NCI-H1048 (cell line): ENCODE measurements at places on chromosomes 2 and 18.

DNA sequence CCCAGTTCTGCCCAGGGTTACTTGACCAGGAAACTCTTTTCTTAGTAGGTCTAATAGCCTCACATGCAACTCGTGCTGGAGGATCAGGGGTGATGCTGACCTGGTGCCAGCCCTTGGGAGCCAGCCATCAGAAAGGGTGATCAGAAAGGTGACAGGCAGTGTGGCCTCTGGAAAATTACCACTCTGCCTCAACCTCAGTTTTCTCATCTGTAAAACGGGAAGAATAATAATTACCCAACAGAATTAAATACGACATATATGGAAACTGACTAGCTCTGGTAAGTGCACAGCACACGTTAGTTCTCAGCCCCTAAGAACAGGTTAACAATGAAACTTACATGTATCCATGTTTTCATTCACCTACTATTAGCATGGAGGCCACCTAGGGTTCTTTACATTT is 157.6 kb downstream of the EN1 start:
- no peak for DNase-seq

GRCh38 chr18:76447258-76447890 is 47.7 kb downstream of the ZNF516 start:
- DNase-seq: no peak

DNA sequence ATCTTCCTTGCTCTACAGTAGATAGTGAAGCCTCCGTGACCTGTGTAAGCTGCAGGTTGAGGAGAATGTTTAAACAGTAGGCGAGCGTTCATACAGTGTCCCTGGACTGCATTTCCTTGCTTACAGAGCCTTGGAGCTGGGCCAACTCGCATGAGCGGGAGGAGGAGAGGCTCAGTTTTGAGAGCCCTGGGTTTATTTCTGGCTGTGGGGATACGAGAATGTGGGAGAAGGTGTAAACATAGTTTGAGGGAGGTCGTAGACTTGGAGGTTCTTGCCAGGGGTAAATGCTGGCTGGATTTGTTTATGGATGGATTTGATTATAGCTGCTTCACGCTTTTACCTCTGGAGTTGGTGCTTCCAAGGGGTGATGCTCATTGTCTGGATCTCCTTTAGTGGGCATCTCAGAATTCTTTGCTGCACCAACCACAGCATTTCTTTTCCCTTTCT is 20.8 kb downstream of the CRIM1 start:
- DNase-seq: no peak

GRCh38 chr18:60445341-60445740 is 72.8 kb upstream of the MC4R start:
- no peak for DNase-seq

DNA sequence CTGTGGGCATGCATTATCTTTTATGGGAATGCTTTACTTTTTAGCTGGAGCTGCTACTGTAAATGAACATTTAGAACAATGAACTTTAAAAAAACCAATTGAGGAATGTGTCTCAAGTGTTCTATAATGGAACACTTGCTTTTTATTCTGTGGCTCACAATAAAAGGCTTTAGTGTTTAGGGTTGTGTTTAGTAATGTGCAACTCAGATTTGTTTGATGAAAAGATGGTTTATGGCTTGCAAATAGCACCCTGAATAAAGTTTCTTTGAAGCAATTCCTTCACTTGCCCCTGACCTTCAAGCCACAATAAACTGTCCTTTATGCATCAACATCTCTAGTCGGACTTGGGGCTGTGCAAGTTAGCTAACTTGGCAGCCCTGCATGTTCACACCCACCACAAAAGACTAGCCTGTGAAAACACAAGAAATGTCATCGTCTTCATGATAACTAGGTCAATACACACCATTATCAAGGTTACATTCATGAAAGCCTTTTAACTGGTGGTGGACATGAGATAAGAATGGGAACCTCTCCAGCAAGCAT is 98.7 kb downstream of the MYO1B start:
- DNase-seq: no peak

GRCh38 chr2:128228894-128229293 is 89.8 kb downstream of the HS6ST1 start:
- DNase-seq: no peak

GRCh38 chr18:47118981-47119380 is 31.3 kb downstream of the HDHD2 start:
- DNase-seq: no peak

GRCh38 chr2:165902934-165903333 is 50.6 kb downstream of the TTC21B start:
- no peak for DNase-seq

DNA sequence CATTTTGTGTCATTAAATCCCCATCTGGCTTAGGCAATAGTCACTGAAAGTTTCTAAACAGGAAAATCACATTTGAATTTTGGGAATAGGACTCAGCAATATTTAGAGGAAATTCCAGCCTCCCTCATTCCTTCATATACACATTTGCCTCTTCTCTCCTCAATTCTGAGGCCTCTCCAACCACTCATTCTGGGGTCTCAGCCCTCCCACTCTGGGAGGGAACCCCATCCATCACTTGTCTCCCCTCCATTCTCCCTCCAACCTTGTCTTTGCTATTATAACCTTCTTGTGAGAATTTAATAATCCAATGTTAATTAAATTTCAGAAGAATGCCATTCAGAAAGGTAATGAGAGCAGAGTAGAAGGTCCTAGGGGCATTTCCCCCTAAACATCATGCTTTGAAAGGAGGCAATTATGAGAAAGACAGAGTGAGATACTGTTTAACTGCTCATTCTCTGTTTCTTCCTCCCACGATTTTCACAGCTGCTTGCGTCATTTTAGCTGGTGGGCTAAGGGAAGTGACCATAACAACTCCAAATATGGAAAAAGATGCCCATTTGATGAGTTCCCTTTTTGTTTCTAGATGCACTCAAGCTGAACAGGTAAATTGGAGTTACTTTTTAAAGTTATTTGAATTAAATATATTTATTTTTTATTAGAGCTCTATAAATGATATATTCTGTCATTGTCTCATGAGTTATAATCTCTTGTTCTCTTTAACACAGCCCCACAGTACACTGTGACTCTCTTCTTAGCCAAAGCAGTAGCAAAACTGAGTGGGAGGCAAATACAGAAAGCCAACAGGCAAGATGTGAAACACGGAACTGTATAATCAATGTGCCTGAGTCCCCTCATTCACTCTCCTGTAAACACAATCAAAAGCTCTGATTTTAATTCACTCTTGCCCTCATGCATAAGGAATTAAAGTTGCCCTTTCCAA is 135.1 kb downstream of the DLGAP1 start:
- DNase-seq: no peak

- DNase-seq: no peak
Measured at GRCh38 chr18:33914399-33914798, 310.3 kb downstream of the NOL4 start.

- DNase-seq: no peak
Measured at GRCh38 chr2:63287956-63288355, 237.3 kb downstream of the OTX1 start.
